ENCODE measurements at places on chromosomes 16 and 17.

DNA sequence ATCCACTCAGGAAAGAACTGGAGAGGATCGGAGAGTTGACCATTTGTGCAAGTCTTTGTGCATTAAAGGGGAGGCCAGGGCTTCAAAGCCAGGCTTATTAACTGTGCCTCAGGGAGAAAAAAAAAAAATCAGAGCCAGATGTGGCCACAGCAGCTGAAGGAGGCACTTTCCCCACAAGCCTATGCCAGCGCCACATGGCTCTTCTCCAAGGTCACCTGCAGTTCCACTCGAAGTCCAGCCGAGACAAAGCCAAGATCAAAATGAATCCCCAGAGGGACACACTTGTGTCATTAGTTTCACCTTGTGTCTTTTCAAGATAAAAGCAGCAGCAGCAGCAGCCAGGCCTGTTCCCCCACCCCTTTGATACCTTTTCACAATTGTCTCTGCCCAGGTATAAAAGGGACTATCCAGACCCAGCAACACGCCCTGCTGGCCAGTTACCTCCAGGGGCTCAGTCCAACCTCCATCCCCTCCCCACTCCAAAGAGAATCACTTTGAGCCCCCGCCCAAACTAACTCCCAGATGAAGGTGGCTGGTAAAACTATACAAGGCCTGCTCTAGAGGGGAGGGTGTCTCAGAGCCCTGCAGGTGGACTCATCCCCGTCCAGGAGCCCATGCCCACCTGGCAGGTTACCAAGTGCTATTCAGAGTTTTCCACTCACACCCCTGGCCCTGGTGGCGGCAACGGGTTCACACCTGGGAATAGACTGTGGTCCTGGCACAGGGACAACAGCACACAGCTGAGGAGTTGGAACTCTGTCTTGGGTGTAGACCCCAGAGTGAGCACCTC is 29.2 kb downstream of the AXIN2 start:
- DNase-seq: no peak

DNA sequence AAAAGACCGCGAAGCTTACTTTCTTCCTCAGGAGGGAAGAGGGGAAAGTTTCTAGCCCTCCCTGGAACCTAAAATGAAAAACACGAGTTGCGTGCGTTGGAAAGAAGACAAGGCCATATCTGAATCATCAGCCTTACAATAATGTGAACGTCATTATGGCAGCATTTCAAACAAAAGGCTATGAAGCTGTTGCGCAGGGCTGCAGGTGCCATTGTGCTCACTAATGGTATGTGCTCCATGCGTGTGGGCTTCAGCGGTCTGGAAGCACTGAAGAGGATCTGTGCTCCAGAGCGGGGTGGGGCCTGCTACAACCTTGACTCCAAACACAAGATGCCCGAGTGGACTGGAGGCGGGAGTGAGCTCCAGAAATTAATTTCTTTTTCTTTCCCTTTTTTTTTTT is 12.1 kb upstream of the CYB5B start:
- DNase-seq: no peak

GRCh38 chr16:11038777-11039176 is 94.4 kb downstream of the CLEC16A start:
- no peak for DNase-seq

DNA sequence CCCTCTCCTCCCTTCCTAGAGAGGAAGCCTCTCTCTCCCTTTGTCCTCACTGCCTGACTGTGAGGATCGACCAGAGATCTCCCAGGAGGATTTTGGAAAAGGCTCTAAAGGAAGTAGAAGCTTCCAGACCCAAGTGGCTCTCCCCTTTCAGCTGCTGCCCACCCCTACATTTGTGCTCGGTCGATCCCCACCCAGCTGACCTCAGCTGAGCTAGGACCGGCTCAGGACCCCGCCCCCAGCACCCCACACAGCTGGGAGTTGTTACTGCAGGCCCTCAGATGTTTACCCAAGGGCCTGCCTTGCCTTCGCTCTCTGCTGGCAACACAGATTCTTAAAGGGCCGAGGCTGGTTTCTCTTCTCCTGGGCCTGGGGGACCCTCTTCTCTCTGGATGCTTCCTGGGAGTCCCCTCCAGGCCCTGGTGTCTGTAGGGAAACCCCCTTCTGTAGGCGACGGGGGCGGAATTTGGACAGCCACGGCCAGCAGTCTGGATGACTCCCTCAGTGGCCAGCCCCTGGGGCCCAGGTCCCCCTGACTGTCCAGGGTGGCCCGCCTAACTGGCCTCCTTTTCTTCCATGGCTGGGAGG is 26.9 kb upstream of the TIMP2 start:
- no peak for DNase-seq

- DNase-seq: no peak
Observed at GRCh38 chr16:59169168-59169567, 435.1 kb upstream of the GOT2 start.

DNA sequence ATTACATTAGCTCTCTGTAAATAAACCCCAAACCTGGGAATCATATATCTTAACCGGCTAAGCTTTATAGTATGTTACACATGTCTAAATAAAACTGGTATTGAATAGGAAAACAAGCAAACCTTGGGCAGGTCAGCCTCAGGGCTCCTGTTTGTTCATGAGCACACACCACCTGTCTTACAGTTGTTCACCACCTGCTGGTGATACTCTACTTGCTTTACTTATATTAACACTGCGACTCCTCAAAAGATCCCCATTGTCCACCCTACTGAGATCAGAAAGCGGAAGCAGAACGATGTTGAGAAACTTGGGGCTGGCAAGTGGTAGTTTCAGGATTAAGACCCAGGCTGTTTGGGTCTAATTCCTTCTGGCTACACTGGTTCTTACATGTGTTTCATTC is 16.4 kb downstream of the CDH13 start:
- DNase-seq: no peak

DNA sequence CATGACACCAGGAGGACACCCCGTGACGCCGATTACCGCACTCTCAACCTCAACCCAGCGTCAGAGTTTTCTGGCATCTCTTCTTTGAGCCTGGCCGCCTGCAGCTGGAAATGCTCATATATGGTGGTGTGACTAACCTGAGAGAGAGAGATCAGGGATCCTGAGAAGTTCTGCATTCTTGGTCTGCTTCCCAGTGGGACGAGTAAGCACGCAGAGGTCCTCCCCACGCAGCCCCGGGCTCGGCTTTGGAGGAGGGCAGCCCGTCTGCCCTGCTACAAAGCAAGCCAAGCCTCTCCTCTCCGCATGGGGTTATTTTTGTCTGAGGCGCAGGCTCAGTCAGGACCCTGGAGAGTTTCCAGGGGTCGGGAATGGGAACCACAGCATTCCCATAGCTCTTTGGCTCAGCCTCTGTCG is 16.5 kb downstream of the CRISPLD2 start:
- no peak for DNase-seq

Data from CD4-positive, alpha-beta T cell treated with Interferon gamma for 1 hour (primary cell).